Pancreas (tissue), 10 donors: ENCODE measurements at places on chromosomes 4 and X. TPM values are rescaled to one million over a fixed set of nuclear protein-coding genes. Genes with fewer than 3 reads are reported as not detected.

GRCh38 chr4:156824451-156825060 is 147.0 kb downstream of the PDGFC start:
- H3K27ac ChIP-seq: no peak overlapping the region
- H3K4me1 ChIP-seq: no peaks in the 10 kb centered on the region
- no peaks in the 10 kb centered on the region for H3K27me3 ChIP-seq
- no peak for DNase-seq
- H3K4me3 ChIP-seq: no peak overlapping the region
- no peaks in the 10 kb centered on the region for H3K36me3 ChIP-seq

DNA sequence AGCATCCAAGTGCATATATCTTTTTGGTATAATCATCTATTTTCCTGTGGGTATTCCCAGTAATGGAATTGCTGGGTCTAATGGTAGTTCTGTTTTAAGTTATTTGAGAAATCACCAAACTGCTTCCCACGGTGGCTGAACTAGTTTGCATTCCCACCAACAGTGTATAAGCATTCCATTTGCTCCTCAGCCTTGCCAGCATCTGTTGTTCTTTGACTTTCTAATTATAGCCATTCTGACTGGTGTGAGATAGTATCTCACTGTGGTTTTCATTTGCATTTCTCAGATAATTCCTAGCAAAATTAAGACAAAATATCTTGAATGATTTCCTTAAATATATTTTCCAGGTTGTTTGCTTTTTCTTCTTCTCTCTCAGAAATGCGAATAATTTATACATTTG is 341.1 kb downstream of the GBA3 start:
- DNase-seq: no peak
- no peaks in the 10 kb centered on the region for H3K27me3 ChIP-seq
- no peak overlapping the region for H3K4me3 ChIP-seq
- H3K4me1 ChIP-seq: no peaks in the 10 kb centered on the region
- no peak overlapping the region for H3K27ac ChIP-seq

DNA sequence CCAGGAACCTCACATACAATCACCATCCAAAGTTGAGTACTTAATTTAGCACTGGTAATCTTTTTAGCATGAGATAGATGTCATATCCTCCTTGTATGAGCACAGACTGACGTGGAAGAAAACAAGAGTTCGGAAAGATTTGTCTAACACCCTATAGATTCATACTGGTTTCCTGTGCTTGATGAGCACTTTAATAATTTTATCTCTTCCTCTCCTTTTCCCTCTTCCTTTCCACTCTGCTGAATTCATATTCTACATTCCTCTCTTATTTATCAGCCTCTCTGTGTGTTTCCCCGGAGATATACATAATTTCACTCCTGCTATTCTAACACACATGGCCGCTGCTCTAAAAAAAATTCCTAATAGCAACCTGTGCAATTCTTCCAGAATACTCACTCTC is 273.9 kb downstream of the AFF2 start:
- H3K27ac ChIP-seq: no peak overlapping the region
- no peaks in the 10 kb centered on the region for H3K4me1 ChIP-seq
- H3K4me3 ChIP-seq: no peak overlapping the region
- no peak for DNase-seq
- no peaks in the 10 kb centered on the region for H3K36me3 ChIP-seq

- peaks cover 3% of the 10 kb centered on the region for H3K4me1 ChIP-seq
- H3K36me3 ChIP-seq: no peaks in the 10 kb centered on the region
- DNase-seq: no peak
- H3K27me3 ChIP-seq: no peaks in the 10 kb centered on the region
- no peak overlapping the region for H3K4me3 ChIP-seq
Observed at GRCh38 chr4:104470770-104471169, 23.9 kb downstream of the CXXC4 start.

Gene RENBP
- 2.8 TPM for polyA plus RNA-seq

- no peaks in the 10 kb centered on the region for H3K36me3 ChIP-seq
- no peak overlapping the region for H3K27ac ChIP-seq
- no peaks in the 10 kb centered on the region for H3K27me3 ChIP-seq
- H3K4me3 ChIP-seq: no peak overlapping the region
Observed at GRCh38 chr4:164706675-164707074, 47.3 kb upstream of the SMIM31 start.

Gene MED14
- polyA plus RNA-seq: 12.1 TPM

GRCh38 chr4:172770787-172771186 is 397.8 kb upstream of the GALNT7 start:
- no peak overlapping the region for H3K27ac ChIP-seq
- H3K36me3 ChIP-seq: no peaks in the 10 kb centered on the region
- no peak overlapping the region for H3K4me3 ChIP-seq
- H3K4me1 ChIP-seq: no peaks in the 10 kb centered on the region
- no peaks in the 10 kb centered on the region for H3K27me3 ChIP-seq

DNA sequence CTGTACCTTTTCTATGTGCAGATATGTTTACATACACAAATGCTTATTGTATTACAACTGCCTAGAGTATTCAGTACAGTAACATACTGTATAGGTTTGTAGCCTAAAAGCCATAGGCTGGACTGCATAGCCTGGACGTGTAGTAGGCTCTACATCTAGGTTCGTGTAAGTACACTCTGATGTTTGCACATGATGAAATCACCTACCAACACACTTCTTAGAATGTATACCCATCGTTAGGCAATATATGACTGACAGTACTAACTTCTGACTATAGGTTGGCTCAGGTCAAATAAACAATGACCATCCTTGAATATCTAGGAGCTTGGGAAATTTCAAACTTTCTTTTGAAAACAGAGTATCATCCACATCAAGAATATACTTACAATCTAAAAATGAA is 139.0 kb downstream of the CORIN start:
- H3K27ac ChIP-seq: no peak overlapping the region
- no peaks in the 10 kb centered on the region for H3K36me3 ChIP-seq
- H3K27me3 ChIP-seq: no peaks in the 10 kb centered on the region
- no peak for DNase-seq
- H3K4me1 ChIP-seq: no peaks in the 10 kb centered on the region
- no peak overlapping the region for H3K4me3 ChIP-seq

GRCh38 chrX:45208121-45208856 is 7.6 kb upstream of the DIPK2B start:
- no peak overlapping the region for H3K4me3 ChIP-seq
- no peaks in the 10 kb centered on the region for H3K36me3 ChIP-seq
- peaks cover 8% of the 10 kb centered on the region for H3K27me3 ChIP-seq

Gene MAGEC2
- polyA plus RNA-seq: not detected
